ENCODE measurements at places on chromosomes 7 and 10.

DNA sequence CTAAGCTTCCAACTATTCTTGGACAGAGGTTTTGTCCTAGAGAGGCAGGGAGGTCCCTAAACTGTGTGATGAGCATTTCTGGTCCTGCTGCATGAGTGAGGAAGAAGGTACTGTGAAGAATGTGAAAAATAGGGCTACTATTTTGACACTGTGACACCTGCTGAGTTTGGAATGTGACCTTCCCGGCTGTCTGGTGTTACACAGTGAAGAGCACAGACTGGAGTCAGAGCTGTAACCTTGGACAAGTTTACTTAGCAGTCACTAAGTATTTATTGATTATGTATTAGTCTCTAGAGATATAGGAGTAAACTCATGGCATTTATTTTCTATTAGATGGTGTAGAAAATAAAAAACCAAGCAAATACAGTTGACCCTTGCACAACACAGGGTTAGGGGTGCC, 12.3 kb downstream of the GOLGA7B start:
- no peak for DNase-seq

DNA sequence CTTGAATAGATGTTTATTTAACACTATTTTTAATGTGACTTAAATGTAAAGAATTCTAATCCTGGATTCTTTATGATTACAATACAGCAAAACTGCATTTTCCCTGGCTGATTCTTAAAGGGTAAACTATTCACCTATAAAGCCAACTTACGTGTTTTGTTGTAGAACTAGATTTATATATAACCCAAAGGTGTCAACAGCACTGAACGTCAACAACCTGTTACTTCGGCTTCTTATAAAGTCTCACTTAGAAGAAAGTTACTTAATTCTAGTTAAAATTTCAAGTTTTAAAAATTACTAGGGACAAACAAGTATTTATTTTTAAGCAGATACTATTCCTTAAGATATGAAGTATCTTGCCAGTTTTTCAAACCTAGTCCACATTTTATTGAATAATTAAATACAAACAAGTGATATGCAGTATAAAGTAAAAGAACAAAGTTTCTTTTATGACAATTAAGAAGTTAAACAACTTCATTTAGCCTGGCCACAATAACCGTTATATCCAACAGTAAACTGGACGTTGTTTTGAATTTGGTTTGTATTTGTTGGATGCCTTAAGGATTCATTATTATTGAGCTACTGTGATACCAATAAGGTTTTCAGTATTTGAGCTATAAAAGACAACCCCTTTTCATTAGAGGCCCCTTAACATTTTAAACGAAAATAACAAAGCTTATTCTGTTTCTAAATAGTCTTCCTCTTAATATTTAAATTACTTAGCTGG, 83.1 kb downstream of the SNX10 start:
- DNase-seq = no peak

DNA sequence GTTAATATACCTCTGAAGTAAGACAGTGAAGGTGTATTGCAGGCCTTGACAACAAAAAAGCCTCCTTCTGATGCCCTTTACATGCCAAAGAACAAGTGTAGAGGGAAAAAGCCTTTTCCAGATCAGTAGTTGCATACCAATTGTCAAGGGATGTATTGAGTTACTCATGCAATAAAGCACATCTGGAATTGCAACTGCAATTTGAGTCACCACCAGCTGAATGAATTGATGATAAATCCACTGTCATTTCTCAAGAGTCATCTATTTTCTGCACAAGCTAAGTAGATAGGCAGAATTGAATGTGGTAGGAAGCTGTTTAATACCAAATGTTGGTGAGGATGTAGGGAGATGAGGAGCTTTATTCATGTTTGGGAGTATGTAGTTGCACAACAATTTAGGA, 325.9 kb upstream of the SMIM30 start:
- no peak for DNase-seq

GRCh38 chr10:122561212-122561611, 658 bp downstream of the DMBT1 start:
- no peak for DNase-seq

DNA sequence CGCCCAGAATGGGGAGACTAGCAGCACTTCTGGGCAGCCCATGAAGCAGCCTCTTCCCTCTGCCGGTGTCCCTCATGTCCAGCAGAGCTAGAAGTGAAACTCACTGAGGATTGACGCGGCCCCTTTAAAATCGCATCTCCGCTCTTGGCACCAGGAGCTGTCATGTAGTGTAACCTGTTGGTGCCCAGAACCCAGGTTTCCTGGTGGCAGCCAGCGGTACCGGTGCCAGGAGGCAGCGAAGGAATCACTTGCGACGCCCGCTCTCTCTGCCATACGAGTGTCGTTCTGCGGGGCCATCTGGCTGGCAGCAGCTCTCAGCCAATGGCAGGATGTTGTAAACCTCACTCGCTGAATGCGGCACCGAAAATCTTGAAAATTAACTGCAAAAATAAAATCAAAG, 82.7 kb downstream of the CUX1 start:
- DNase-seq = no peak

GRCh38 chr7:155979566-155979965, 167.3 kb upstream of the SHH start:
- DNase-seq = no peak

DNA sequence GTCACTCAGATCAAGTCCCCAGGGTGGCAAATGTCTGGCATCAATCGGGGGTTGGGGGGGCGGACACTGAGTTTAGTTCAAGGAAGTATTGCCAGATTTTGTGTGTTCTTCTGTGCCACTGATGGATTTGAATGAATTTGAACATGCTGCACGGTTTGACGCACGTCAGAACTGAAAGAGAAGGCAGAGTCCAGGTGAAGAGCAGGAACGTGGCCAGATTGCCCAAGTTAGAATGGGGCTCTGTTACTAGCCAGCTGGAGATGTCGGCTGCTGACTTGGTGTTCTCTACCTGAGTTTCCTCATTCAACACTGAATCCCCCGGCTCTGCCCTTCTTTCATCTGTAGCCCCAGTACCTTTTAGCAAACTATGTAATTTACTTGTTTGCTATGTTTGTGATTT, 180.2 kb downstream of the PRKCQ start:
- no peak for DNase-seq

DNA sequence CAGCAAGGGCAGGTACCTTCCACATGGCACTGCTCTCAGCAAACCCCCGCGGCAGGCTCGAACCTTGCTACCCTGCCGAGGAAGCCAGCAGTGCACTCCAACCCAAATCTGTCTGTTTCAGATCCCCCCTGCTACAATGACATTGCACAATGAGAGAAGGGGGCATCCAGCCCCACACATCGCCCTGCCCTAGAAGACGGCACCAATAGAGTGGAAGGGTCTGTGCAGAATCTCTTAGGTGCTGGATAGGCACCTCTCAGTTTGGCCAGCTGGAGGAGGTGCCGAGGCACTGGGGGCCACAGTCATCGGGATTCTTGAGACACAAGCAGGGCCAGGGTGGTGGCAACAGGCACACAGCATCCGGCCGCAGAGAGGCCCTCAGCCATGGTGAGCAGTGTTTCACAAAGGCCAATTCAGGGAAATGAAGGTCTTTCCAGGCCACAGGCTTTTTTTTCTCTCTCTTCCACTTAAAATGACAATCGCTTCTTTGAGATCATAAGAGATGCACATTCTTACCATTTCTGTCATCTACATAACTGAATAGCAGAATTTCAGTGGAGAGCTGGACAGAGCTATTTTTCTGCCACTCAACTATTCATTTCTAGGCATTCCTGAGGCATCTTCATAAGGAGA, 281.3 kb downstream of the TNS3 start:
- DNase-seq = no peak

GRCh38 chr10:75071756-75072155, 39.7 kb upstream of the SAMD8 start:
- DNase-seq = no peak

- DNase-seq = no peak
These were observed 151.0 kb upstream of the YAE1 start for GRCh38 chr7:39415091-39415787.

DNA sequence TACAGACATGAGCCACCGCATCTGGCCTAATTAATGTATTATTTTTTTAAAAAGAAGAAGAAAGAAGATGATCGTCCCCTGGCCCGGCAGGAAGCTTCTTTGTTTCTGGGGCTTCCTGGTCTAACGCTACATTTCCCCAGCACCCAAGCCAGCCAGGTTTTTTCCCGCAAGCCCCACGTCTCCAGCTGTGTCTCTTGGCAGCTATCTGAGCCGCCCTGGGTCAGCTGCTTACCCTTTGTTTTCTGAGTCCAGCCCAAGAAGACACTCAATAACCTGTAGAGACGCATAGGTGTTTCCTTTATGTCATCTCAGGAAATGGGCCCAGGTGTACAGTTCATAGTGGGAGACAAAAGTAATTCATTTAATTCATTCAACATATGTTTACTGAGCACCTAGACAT, 110.2 kb downstream of the MTPAP start:
- DNase-seq = no peak

- DNase-seq = no peak
These were observed 6.9 kb downstream of the PFKP start for GRCh38 chr10:3074145-3074665.

DNA sequence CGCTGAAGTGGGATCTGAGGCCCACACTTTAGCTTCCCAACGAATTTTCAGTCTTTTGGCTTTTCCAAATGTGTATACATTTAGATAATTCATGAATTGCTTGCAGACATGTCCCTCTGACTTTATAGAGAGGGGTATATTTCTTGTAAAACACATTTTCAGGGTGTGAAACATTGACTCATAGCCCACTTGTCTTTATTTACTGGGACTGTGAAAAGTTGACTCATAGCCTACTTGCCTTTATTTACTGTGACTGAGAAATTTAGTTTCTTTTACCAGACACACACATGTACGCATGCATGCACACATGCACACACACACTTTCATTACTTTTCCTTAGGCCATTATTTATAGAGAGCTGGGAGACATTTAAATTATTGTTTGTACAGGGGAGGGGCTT, 79.1 kb downstream of the VTI1A start:
- no peak for DNase-seq

GRCh38 chr10:46555713-46556514, 544 bp downstream of the GPRIN2 start:
- peak; percentile 60 for DNase-seq

GRCh38 chr7:45709168-45710042, 135.2 kb downstream of the ADCY1 start:
- no peak for DNase-seq

GRCh38 chr7:6172224-6172909, 100.1 kb downstream of the CYTH3 start:
- DNase-seq = no peak

GRCh38 chr10:86258499-86258898, 108.1 kb downstream of the GRID1 start:
- no peak for DNase-seq

- no peak for DNase-seq
These were observed 47.5 kb downstream of the ZNF467 start for GRCh38 chr7:149725916-149726315.

- DNase-seq = no peak
These were observed 57.1 kb downstream of the SLIT1 start for GRCh38 chr10:97128516-97129154.

GRCh38 chr7:143882604-143883078, 19.3 kb downstream of the TCAF1 start:
- peak; percentile 95 for DNase-seq

DNA sequence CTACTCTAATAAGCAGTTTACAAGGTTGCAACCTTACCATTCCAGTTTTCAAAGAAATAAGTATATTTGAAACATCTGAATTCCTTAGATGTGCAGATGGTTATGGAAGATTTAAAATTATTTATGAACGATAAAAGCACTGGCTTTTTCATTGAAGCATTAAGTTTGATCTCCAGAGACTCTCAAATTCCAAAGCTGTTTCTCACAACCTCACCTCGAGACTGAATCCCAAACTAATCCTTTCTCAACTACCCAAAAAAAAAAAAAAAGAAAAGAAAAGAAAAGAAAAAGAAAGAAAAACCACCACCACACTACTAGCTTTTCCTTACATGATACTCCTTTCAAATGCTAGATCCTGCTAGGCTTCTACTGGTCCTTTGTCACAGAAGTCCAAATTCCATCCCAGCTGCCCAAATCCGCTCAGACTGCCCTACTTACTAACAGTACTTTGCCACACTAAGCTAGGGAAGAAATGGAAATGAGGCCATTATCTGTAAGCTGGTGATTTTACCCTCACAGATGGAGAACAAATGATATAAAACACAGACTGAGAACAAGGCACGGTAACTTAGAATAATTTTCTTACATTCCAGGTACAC, 100.6 kb upstream of the CDK1 start:
- no peak for DNase-seq

DNA sequence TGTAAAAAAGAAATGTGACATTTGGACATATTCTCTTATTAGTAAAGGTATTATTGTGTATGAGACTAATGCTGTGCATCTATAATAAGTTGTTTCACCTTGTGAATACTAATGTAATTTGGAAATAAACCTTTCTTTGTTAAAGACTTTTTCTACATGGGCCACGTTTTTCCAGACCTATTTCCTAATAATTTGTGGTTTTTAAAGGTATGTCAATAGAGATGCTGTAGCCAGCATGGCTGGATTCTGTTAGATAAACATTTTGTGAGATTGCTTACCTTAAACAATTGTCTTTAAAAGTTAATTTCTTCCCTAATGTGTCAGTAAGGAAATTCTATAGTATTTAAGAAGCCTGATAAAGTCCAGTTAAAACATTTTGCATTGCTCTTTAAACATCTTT, 56.0 kb downstream of the KAT6B start:
- no peak for DNase-seq

DNA sequence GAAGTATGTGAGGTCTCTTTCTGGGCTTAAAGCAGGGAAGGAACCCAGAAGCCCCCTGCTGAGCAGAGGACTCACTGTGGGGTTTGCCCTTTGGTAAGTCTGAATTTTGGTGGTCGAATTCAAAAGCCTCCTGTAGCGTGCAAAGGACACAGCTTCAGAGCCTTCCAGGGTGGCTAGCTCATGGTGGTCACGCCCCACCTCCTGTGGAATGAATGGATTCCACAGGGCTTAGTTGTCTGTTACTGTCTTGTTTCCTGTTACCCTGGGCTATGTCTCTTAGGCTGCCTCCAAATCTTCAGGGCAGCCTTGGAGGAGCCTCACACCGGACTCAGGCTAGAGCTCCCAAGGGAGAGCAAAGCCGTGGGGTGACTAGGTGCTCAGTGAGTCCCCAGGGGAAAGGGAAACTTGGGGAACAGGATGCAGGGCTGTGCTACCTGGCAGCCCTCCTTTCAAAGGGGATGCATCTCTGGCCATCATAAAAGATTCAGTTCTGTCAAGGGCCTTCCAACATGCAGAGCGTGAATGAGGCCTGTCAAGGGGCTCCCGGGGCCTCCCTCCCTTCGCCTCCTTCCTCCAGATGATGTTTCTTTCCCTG, 211.7 kb downstream of the CCSER2 start:
- no peak for DNase-seq

DNA sequence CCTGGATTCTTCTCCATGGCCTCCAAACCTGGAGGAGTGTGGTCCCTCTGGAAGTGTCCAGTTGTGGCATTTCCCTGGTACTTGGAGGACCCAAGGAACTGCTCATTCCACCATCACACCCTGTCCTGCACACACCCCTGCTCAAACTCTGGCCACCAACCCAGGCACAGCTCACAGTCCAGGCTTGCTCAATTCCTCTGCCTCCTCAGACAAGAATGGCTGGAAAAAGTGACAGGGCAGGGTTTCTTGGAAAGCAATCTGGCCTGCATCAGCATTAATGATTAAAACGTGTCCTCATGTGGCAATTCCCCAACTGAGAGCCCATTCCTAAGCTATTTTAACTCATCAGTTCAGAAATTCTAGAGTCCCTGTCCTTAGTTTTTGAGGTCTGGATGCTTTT, 17.2 kb upstream of the TPST1 start:
- DNase-seq = peak; percentile 68

GRCh38 chr10:112753961-112754411, 196.1 kb upstream of the TCF7L2 start:
- peak; percentile 48 for DNase-seq
